ENCODE measurements at places on chromosomes 7 and 10.

DNA sequence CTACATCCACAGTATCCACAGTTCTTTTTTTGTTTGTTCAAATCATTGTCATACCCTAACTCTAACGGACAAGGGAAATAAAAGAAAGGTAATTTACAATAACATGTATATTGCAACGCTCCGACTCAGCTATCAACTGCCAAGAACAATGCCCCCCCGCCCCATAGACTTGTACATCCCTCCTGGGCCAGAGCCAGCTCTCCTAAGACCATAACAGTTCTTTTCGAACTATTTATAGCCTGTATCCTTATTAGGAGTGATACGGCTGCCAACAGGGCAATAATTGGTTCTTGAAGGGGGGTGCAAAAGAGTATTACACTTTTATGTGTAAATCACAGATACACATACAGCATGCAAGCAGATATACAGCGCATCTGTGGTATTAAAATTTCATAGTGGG, 495.7 kb downstream of the GALNT17 start:
- DNase-seq = no peak

GRCh38 chr7:75611557-75612178, 119.5 kb downstream of the SPDYE5 start:
- no peak for DNase-seq

DNA sequence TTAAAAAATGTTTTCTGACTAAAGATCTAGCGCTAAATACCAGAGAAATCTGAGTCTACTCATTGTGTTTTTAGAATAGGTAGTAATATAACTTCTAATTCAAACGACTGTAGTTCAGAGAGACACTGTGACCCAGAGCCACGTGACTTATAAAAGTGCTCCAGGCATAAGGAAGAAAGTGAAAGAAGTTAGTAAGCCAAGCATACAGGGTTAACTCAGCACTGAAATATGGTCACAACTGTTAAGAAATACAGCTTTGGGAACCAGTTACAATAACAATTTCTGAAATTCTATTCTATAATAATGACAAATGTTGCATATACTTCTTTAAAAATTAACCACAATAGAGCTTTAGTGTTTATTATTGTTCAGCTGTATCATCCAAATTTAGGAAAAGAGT, 119.1 kb downstream of the TFEC start:
- no peak for DNase-seq

- no peak for DNase-seq
Measured at GRCh38 chr7:92368741-92369140, 78.5 kb upstream of the GATAD1 start.

GRCh38 chr10:93346694-93347093, 135.4 kb downstream of the MYOF start:
- no peak for DNase-seq

Measured in stimulated activated naive CD8-positive, alpha-beta T cell treated with anti-CD3 and anti-CD28 coated beads, Interleukin-15, amount 100 ng/mL, for 72 hours (primary cell).